ENCODE measurements at places on chromosomes 12 and 14.

- DNase-seq: no peak
These were observed 10.8 kb upstream of the GPRC5A start for GRCh38 chr12:12880537-12880936.

DNA sequence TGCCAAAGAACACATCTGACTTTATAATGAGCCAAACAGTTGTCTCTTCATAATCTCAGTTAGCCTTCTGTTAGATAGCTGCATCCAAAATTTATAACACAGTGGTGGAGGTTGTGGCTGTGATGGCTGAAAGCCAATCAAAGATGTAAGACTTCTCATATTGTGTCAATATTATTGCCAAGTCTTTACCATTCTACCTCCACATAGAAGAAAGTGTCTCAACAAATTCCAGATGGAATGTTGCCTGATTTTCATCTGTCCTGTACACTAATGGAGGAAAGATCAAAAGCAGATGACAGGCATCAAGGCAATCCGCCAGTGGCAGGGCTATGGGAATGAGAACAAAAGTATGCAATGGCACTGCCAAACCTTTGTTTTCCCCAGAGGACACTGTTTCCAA is 813.1 kb upstream of the NOVA1 start:
- DNase-seq: no peak

DNA sequence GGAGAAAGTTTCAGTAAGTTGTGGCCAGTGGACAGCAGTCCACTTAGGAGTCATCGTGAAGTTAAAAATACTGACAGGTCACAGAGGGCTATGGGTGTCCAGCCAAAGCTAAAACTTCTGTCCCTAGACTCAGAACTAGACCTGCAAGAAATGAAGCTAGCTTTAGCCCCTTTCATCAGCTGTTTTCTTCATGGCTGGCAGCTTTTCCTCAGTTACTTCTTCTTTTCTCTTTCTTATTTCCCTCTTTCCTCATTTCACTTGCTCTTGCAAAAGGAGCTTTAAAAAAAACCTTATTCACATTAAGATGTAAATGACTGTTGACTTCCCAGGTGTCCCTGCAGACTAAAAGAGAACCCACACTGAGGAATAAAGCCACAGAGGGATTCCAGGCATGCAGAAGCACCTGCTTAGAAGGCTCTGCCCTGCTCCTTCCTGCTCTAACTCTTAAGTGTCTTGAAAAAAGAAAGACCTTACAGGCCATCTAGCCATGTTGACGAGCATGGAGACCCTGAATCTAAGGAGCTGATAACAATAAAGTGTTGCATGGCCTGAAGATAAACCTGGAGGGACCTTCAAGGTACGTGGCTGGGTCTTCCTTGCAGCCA is 69.7 kb upstream of the CCND2 start:
- no peak for DNase-seq

- DNase-seq: no peak
These were observed 48.1 kb downstream of the BEGAIN start for GRCh38 chr14:100539003-100539660.

DNA sequence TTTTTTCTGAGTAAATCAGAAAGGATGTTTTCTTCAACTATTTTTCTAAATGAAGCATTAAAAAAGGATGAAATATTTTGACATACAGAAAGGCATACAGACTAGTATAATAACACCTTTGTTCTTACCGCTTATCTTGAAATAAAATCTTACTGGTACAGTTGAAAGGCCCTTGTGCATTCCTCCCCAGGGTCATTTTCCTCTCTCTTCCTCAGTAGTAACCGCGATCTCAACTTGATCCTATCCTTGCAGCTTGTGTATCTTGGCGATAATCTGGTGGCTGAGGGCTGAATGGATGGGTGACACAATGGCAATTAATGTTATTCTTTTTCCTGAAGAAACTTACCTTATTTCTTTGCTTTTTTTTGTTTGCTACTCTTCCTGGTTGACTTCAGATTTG is 18.5 kb downstream of the GAS2L3 start:
- no peak for DNase-seq

DNA sequence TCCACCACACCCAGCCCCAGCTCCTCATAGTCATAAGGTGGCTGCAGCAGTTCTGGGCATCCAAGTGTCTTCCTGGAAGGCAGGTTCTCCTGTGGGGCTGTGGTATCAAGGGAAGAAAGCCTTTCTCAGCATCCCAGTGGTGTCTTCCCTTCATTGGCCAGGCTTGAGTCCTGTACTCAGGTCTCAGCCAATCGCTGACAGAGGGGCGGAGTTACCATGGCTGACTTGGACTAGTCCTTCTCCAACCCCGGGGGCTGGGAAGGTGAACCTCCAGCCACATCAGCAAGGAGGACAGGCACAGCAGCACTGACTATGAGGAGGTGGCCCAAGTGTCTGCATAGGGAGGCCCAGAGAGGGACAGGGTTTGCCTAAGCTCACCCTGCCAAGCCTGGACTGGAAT is 64.0 kb upstream of the SLC24A4 start:
- no peak for DNase-seq

DNA sequence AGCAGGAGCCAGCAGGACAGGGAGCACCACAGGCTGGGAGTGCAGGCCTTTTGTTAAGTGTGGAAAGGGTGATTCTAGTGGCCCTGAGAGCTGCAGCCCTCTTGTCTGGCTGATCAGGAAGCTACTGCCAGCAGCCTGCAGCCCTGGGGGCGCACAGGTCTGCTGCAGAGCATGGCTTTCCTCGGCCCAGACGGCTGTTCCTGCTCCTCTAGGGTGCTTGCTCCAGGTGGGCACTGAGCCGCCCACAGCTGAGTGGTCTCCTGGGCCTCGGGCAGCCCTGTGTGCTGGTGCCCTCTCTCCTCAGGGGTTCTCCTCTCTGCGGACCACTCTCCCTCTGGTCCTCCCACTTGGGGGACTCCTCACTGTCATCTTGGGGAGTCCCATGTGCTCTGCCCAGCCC is 18.9 kb downstream of the CCDC88C start:
- DNase-seq: no peak

DNA sequence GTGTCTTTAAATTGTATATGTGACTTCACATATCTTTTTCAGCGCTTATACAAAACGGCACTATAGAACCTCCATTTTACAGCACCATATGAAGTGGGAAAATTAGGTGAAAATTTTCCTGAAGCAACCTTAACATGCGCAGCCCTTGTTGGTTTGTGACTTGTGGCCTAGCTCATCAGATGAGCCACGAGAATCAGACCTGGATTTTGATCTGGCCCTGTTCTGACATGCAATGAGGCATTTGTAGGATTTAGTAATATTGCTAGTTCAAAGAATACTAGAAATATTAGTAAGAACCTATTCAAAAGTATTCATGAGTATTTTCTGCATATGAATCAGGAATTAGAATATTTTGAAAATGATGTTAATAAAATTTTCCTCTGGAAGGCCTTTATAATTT is 2.9 kb downstream of the CDKN1B start:
- no peak for DNase-seq

GRCh38 chr12:113226696-113227568 is 5.7 kb downstream of the TPCN1 start:
- no peak for DNase-seq

- DNase-seq: no peak
These were observed 146.1 kb downstream of the TGFB3 start for GRCh38 chr14:75835737-75836136.

DNA sequence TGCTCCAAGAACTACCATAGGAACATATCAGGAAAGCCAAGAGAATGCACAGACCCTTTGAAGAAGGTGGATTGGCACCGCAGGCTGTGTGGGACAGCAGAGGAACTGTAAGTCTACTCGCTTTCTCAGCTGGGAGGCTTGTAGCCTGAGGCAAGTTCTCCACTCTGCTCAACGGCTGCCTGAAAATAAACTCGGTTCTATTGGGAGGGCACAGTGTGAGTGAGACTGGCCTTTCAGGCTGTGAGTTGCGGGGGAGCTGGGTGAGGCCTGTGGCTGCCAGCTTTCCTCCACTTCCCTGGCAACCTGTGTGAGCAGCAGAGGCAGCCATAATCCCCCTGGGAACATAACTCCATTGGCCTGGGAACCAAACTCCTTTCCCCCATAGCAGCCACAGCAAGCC is 132.1 kb downstream of the ANKS1B start:
- no peak for DNase-seq

GRCh38 chr14:57725399-57726077 is 140.4 kb downstream of the SLC35F4 start:
- no peak for DNase-seq

- DNase-seq: no peak
These were observed 206.8 kb downstream of the DACT1 start for GRCh38 chr14:58844544-58844943.

- DNase-seq: no peak
These were observed 320.1 kb upstream of the DIO3 start for GRCh38 chr14:101241147-101241546.

GRCh38 chr12:32266756-32267155 is 132.6 kb upstream of the FGD4 start:
- no peak for DNase-seq

- DNase-seq: no peak
These were observed 264.1 kb downstream of the TTC8 start for GRCh38 chr14:89088530-89088929.

DNA sequence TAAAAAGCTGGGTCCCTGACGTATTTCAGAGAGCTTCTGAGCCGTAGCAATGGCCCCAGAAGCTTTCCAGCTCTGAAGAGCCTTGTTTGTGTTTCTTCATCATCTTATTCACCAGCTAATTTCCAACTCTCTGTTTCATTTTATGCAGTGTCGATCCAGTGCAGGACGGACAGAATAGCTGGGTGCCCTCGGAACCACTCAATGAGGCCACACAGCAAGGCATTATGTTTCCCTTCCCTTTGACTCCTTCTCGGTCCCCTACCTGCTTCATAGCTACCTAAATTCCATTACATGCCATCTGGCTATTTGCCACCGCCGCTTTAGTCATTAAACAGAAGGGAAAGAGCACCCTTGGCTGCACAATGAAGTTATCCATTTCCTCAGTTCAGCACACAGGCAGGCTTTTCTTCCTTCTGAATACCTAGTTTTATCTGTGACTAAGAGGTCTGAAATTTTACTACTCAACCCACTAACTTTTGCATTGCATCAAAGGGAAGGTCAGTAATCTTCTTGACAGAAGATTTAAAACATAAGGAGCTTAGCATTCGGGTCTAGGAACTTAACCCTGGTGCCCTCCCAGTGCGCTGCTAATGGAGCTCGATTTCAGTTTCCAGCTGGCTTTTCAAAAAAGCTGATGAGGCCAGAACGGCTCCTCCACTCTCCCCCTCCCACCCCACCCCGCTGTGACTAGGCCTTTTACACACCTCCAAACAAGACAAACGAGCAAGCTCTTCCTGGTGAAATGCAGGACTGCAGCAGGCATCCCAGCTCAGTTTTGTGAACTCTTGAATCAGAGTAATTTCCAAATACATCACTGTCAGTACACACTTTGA is 176.8 kb downstream of the GXYLT1 start:
- no peak for DNase-seq

DNA sequence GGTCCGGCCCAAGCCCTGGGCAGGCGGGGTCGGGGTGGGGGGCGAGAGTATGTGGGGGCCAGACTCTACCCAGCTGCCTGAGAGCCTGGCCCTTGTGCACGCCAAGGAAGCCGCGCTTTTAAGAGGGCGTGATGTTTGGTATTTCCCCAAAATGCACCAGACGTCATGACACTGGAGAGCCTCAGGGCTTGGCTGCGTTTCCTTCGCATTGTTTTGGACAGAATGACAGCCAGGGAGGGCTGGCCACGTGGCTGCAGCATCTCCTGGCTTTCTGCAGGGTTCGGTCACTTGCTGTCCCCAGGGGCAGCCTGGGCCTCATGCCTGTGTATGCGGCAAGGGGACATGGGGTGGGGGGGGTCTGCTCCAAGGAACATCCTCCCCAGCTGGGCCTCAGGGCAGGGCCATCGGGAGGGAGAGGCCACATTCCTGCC is 16.1 kb upstream of the NUDT14 start:
- no peak for DNase-seq

DNA sequence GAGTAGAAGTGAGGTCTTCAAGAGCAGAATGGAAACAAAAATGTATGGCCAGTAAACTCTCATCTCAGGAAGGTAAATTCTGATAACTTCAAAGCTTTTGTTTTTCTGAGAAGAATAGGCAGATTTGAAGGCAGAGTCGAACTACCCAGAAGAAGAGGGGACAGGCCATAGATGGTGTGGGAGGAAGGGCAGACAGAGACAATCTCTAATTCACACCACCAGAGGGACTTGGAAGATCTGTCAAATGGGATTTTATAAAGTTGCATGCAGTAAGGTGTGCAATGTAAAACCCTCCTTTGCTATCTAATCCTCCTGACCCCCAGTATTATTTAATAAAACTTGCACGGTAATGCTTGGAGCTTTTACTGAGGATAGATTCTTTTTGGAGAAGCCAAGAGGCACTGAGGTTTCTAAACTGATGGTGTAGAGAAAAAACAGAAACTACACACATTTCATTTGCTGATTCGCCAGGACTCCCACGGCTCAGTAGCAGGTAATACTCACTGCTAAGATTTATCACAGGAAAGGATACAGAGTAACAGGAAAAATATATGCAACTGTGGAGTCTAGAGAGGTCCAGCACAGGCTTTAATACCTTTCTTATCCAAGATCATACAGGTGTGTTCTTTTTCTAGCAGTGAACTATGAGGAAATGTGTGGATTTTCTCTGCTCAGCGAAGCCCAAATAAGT is 18.3 kb downstream of the SLC38A2 start:
- no peak for DNase-seq

GRCh38 chr14:61452452-61452851 is 131.1 kb downstream of the PRKCH start:
- no peak for DNase-seq

- no peak for DNase-seq
These were observed 1.4 kb upstream of the CNOT2 start for GRCh38 chr12:70241845-70242244.

DNA sequence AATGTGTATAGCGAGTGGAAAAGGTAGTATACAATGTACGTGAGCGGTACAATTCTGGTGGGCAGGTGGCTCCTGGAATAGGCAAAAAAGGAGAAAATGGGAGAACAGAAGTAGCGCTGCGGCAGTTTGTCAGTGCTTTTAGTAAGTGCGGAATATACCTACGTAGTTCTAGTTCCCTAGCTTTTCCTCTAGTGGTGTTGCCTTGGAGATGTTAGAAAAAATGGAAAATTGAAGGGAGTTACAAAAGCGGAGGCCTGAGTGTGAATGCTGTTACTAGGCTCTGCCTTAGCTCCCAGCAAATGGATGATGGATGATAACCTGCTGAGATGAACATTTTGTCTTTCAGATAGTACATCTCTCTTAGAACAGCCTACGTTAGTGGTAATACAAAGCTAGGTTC is 1.1 kb downstream of the TTC8 start:
- DNase-seq: no peak

DNA sequence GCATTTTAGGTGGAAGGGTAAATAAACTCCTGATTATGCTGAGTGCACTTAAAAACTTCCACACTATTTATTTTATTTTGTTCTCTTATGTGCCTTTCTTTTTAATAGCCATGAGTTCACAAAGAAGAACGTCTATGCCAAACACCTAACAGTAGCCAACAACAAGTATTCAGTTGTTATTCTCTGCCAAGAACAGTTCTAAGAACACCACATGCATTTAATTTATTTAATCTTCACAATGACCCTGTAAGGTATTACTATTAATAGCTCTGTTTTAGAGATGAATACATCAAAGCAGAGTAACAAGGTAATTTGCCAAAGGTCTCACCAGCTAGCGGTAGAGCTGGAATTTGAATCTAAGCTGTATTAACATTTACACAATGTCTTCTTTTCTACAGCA is 240.1 kb downstream of the ALG10B start:
- DNase-seq: no peak

GRCh38 chr12:48958049-48958388 is 732 bp upstream of the ARF3 start:
- DNase-seq: no peak

GRCh38 chr14:64691376-64691775 is 12.8 kb upstream of the PLEKHG3 start:
- DNase-seq: no peak
